Esophagus muscularis mucosa (tissue), 4 donors: ENCODE measurements at places on chromosomes 16 and 17. TPM values are rescaled to one million over a fixed set of nuclear protein-coding genes. Genes with fewer than 3 reads are reported as not detected.

The SLC25A19 gene
- 14.7 TPM for total RNA-seq

The CCL4L2 gene
- total RNA-seq = not detected

DNA sequence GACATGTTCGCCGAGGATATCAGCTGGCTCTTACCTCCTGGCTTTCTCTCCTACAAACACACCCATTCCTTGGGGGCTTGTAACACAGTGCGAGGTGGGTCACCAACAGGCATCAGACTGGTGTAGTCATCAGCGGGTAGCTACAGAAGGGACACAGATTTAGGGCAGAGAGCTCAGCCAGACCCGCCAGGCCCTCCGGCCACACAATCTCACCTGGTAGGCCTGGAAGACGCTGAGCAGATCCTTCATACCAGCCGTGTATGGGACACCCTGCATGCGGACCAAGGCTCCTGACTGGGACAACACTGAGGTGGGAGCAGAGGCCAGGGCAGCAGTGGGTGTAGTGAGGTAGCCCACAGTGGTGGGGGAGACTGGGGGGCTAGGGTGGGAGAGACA is 5.8 kb downstream of the ESRP2 start:
- H3K36me3 ChIP-seq = peaks cover 35% of the 10 kb centered on the region
- no peak overlapping the region for H3K4me3 ChIP-seq
- H3K27ac ChIP-seq = no peak overlapping the region
- H3K4me1 ChIP-seq = peaks cover 8% of the 10 kb centered on the region
- no peaks in the 10 kb centered on the region for H3K27me3 ChIP-seq

DNA sequence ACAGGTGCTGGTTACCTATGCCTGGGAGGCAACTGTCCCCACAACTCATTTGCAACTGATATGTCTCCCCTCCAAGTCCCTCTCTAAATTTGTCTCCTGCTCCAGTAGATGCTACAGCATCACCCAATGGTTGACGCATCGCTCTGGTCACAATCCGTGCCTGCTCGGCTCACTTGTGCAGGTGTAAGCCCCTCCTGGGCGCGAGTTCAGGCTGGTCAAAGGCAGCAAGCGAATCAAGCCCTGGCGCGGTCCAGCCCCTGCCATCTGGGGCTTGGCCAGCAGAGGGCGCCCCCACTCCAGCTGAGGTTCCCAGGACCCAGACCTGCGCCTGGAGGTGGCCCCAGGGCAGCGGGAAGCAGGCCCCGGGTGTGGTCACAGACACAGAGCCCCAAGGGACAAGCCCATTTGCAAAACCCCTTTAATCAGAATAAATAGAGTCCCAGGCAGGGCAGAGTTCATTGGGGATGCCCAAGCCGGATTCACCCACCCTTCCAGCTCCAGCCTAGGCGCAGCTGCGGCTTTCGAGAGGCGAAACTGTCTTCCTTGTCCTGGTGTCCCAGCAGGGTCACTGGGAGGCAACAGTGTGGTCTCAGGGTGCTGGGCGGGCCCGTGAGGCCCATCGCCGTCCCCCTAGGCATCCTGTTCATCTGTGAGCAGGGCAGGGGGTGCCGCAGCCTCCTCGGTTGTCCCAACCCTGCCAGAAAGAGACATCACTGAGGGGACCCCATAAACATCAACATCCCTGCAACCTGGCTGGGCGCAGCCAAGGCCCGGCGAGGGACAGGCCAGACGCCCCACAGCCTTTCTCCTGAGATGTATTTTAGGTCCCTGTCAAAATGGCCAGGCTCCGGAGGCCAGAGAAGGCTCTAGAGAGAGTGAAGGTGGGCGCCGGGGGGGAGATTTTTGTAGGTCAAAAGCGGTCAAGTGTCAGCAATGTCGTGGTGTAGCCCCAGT is 15.8 kb downstream of the TMC6 start:
- H3K4me1 ChIP-seq = peaks cover 56% of the 10 kb centered on the region
- no peaks in the 10 kb centered on the region for H3K27me3 ChIP-seq
- H3K4me3 ChIP-seq = no peak overlapping the region
- no peaks in the 10 kb centered on the region for H3K36me3 ChIP-seq
- no peak overlapping the region for H3K27ac ChIP-seq

- DNase-seq = no peak
- H3K4me1 ChIP-seq = peaks cover 48% of the 10 kb centered on the region
- no peaks in the 10 kb centered on the region for H3K36me3 ChIP-seq
- H3K4me3 ChIP-seq = peak overlapping the region; percentile 49
- peaks cover 58% of the 10 kb centered on the region for H3K27me3 ChIP-seq
- H3K27ac ChIP-seq = no peak overlapping the region
Measured at GRCh38 chr17:46818929-46819859, 702 bp upstream of the WNT3 start.

GRCh38 chr16:54443352-54443751 is 156.8 kb upstream of the IRX3 start:
- no peaks in the 10 kb centered on the region for H3K27me3 ChIP-seq
- peaks cover 5% of the 10 kb centered on the region for H3K4me1 ChIP-seq
- no peaks in the 10 kb centered on the region for H3K36me3 ChIP-seq
- no peak overlapping the region for H3K4me3 ChIP-seq
- no peak overlapping the region for H3K27ac ChIP-seq
